ENCODE measurements at places on chromosomes 7 and 10.

- DNase-seq: no peak
Measured at GRCh38 chr7:132872034-132872433, 209.9 kb downstream of the CHCHD3 start.

GRCh38 chr7:29275493-29275892 is 80.9 kb downstream of the CHN2 start:
- no peak for DNase-seq

- peak; percentile 64 for DNase-seq
Measured at GRCh38 chr7:76020031-76020714, 25.8 kb upstream of the TMEM120A start.

GRCh38 chr7:111852081-111852480 is 289.8 kb upstream of the IMMP2L start:
- DNase-seq: no peak

- DNase-seq: no peak
Measured at GRCh38 chr7:46207931-46208634, 287.0 kb upstream of the IGFBP3 start.

GRCh38 chr10:100709146-100710082 is 36.0 kb upstream of the PAX2 start:
- DNase-seq: no peak

DNA sequence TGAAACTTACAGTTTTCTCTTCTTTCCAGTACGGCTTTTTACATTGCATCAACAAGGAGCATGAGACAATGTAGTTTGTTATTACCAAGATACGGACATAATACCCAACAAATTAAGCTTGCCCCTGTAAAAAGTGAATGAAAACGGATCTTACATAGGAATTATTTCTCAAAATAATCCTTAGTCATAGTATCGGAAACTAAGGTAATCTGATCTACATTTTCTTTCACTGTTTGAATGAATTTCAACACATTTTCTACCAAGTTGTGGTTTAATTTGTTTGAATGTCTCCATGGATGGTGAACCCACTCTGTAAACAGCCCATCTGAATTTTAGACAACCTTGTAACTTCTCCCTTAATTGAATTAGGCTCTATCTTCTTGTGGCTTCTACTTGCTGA is 90.5 kb downstream of the INHBA start:
- no peak for DNase-seq

DNA sequence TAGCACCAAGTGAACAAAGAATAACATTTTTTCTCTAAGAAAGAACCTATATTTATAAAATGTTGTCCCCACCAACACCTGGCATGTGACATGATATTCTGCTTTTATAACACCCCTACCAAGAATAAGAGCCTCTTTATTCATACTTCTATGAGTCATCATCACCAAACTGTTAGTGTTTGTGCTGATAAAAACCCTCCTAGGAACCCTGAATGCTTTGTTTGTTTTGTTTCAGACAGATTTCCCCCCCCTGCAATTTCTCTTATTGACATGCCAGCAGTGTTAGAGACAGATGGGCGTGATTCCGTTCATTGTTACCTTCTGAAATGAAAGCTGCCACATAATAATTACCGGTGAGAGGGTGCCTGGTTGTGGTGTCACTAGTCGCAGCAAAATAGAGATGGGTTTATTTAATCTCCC is 651.1 kb downstream of the SORCS1 start:
- DNase-seq: no peak
